Prostate gland (tissue), 2 donors: ENCODE measurements at places on chromosomes 11 and 22. TPM values are rescaled to one million over a fixed set of nuclear protein-coding genes. Genes with fewer than 3 reads are reported as not detected.

Gene PRAME
- total RNA-seq = not detected

Gene PICK1
- total RNA-seq = 90.0 TPM

DNA sequence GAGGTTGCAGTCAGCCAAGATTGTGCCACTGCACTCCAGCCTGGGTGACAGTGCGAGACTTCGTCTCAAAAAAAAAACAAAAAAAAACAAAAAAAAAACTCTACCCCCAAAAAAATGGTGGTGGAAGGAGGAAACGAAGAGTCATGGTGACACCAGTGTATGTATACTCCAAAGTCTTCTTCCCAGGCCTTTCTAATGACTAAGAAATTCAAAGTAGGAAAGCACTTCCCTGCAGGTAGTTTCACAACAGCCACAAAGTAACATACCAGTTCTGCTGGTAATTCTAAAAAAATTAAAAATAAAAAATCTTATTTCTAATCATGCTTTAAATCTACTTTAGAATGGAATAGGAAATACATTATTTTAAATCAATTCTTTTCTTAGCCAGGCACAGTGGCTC, 72.6 kb downstream of the DENND5A start:
- no peak for DNase-seq
- H3K27ac ChIP-seq = no peak overlapping the region
- H3K4me3 ChIP-seq = no peak overlapping the region
- no peaks in the 10 kb centered on the region for H3K27me3 ChIP-seq
- H3K36me3 ChIP-seq = no peaks in the 10 kb centered on the region

DNA sequence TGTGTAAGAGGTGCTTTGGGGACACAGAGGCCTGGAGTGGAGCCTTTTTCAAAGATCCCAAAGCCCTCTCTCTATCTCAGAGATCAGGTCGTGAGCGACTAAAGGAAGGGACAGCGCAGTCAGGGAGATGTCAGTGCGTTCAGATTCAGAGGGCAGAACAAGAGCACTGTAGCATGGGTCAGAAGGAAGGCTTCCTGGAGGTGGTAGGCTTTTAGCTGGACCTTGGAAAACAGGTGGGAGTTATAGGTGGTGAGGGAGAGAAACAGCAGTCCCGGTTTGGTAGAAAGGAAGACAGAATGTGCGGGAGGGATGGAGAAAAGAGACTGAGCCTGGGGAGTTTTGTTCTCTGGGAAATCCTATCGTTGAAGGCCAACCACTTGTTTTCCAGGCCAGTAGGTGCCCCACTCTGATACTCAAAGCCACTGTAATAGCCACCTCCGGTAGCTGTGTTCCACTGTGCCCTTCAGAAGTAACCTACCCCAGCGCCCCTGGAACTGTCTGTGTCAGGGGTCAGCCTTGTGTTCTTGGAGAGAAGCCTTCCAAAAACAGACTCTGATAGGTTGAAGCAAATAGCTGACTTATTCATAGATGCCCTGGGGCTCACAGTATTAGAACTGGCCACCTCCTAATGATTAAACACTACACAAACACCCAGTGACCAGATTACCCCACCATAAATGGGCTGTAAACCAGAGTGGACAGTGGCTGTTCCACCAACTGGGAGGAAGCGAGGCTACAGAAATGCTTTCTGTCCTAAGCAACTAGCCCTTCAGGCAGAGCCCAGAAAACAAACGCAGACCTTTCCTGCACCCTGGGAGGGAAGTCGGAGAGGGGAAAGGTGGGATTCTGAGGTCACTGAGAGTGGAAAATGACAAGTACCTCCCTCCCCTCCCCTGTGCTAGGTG, 157.7 kb downstream of the DBX1 start:
- no peaks in the 10 kb centered on the region for H3K36me3 ChIP-seq
